ENCODE measurements at places on chromosomes 3 and 15.

DNA sequence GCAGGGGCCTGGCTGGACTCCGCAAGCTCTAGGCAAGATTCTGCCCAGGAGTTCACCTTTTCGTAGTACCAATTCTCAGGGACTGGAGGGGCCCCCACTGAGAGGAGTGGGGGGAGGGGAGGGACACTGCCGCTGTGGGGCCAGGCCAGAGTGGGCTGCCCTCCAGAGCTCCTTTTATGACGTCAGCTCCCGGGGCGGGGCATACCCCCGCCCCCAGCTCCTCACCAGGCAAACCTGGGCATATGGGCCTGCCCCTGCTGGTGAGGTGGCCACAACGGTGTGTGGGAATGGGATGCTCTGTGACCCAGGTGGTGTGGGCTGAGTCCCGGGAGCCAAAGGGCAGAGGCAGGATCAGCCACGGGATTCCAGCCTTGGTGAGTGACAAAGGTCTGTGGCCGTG, 3.3 kb downstream of the DNAJB8 start:
- DNase-seq: no peak

DNA sequence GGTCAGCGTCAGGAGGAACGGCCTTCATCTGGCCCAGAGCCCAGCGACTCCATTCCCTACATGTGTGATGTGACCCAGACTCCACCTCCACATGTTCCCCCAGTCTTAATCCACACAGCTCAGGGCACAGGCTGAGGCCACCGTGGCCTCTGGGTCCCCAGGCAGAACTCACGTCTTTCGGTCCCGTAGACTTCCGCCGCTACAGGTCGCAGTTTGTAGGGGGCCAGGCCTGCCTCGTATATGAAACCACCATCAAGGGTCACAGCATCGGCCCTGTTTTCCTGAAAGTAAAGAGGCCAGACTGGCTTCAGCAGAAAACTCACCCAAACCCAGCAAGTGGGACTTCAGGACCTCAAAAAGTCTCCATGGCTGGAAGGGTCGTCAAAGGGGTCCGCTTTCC, 8.6 kb downstream of the LTF start:
- no peak for DNase-seq

- no peak for DNase-seq
These were observed 85.7 kb upstream of the WNT5A start for GRCh38 chr3:55572816-55573215.

GRCh38 chr3:33277193-33277882, at the start of gene FBXL2:
Gene FBXL2, plus strand, starts transcription at chr3:33277442. Its CDS starts 71 bp downstream, at chr3:33277513.
- DNase-seq: peak; percentile 96

DNA sequence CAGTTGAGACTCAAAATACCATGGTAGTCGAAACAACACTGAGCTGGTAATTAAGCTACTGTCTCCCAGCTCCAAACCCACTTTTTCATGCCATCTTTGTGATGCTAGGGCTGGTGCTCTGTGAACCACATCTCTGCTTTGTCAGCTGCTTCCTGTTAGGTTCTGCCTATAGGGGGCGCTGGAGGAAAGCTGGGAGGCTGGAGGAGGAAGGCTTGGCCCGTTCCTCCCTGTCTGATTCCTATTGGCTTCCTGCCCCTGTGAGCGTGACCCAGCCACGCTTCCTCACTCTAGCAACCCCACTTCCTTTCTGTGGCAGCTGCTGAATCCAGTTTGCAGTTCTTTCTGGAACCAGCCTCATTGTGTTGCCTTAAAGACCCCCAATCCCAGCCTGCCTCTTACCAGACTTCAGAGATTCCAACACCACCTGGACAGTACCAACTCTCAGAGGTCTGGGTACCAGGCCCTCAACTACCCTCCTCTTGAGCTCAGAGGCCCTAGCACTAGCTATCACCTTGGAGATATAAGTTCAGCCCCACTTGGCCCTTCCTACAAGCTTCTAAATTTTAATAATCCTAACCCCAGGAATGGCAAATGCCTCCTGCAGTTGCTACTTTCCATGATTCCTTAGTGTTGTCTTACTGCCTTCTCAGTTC, 120.9 kb downstream of the ERC2 start:
- DNase-seq: peak; percentile 96

DNA sequence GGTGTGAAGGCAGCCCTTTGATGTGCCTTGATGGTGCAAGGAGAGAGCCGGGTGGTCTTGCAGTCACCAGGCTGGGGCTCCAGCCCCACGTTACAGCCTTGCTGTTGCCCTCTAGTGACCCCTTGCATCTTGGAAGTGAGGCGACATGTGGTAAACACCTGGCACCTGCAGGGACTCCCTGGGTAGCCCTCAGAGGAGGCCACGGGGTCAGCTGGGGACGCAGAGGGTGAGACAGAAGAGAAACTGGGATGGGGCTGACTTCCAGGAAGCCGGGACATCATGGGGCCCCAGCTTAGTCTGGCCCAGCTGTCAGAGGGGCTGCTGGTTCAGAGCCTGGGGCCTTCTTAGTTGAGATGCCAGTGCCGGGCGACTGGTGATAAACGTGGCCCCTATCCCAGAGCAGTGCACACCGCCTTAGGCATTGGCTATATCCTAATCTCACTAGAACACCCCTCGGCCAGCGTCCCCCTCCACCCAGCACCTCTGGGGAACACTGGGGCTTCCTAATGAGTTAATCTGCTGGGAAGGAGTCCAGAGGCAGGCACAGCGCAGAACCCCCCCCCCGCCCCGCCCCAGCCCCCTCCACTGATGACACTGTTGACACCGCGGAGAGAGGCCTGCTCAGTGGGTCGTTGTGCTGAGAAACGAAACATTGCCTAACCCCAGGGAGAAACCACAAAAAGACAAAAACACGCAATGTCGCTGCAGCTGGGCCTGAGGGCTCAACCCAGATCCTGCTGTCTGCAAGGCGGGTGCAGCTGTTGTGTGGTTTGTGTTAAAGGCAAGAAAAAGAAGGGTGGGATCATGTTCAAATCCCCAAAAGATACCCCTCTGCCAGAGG, 60.5 kb upstream of the KLF13 start:
- no peak for DNase-seq

DNA sequence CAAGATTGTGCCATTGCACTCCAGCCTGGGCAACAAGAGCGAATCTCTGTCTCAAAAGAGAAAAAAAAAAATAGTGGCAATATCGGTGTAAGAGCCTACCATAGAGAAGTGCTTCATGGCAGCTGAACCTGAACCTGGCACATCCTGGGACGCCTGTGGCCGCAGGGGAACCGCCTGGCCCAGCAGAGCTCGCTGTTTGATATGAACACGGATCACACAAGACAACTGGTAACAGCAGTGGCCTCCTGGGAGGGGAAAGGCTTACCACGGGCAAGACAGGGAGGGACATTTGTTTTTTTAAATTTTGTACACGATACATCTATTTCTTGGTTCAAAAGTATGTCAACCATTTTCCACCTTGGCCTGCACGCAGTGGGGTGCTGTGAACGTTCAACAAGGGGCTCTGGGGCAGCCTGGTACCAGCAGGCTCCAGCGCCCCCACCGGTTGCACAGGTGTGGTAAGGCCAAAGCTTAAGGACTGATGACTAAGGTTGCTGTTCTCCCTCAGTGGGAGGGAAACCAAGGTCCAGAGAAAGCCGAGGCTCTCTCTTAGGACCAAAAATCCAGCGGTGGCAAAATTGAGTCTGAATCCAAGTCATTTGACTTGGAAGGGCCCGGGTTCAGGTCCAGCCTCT, 21.7 kb upstream of the EPHB3 start:
- peak; percentile 78 for DNase-seq

- DNase-seq: no peak
These were observed 9.9 kb downstream of the KIF23 start for GRCh38 chr15:69424001-69424400.

- DNase-seq: peak; percentile 21
These were observed 6.5 kb downstream of the OR5K4 start for GRCh38 chr3:98359993-98360675.

DNA sequence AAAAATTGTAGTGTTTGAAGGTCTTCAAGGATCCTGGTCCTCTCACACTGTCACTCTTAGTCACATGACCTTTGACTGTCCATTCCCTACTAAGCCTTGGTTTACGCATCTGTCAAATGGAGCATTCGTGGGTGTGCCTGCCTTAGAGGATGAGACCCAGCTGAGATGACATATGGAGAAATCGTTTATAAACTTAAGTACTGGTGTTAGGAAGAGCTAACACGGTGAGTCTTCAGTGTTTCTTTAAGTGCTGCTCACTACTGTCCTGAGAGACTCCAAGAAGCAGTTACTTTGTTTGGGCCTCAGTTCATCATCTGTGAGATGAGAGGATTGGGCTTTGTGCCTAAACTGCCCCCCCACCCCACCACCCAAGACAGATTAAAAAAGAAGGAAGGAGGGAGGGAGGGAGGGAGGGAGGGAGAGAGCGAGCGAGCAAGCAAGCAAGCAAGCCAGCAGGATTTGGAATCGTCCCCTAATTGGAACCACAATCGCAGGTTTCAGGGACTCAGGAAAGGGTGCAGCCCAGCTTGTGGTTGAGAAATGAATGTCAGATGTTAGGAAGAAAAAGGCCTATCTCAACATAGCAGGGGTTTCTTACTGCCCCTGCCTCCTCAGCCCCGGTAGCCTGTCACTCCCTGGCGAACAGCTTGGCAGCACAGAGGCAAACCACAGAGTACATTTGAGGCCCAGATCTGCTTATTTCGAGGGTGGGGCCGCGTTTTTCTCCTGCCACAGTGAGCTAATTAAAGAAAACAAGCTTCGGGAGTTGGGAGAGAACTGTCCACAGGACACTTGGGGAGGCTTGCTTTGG, 32.7 kb downstream of the SMAD3 start:
- DNase-seq: no peak

- DNase-seq: no peak
These were observed 13.5 kb downstream of the TIGIT start for GRCh38 chr3:114307222-114307830.

- DNase-seq: no peak
These were observed 495 bp upstream of the NXPE3 start for GRCh38 chr3:101778385-101779046.

GRCh38 chr15:34755419-34755773, 598 bp upstream of the GJD2 start:
- no peak for DNase-seq

DNA sequence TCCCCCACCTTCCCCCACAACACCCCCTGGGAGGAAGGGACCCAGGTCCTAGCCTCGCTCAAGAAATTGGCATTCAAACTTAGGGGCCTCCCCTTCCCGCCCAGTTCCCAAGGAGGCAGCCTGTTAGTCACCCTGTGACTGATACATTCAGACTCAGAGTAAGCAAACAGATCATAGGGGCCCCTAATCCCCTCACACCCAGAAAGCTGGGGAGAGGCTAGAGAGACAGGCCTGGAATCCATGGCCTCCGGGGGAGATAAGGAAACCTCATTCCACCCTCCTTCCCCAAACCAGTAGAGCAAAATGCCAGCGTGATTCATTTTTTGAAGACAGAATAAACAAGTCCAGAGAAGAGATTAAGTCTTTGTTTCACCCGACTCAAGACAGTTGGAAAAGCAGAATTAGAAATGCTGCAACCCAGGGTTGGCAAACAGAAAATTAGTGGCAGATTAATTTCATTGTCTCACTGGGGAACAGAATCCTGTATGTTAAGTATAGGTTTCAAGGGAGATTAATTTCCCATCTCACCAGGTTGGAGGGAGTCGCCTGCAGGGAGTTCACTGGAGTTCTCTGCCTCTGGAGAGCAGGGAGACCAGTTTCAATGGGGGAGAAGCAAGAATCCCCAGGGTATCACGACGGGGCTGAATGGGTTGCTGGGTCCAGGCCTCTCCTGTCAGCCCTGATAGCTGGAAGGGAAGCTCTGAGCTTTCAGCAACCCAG, 268.3 kb downstream of the UACA start:
- no peak for DNase-seq

GRCh38 chr3:11373654-11374053, 101.5 kb downstream of the ATG7 start:
- no peak for DNase-seq

- no peak for DNase-seq
These were observed 105.2 kb upstream of the KLHL25 start for GRCh38 chr15:85899927-85900326.

DNA sequence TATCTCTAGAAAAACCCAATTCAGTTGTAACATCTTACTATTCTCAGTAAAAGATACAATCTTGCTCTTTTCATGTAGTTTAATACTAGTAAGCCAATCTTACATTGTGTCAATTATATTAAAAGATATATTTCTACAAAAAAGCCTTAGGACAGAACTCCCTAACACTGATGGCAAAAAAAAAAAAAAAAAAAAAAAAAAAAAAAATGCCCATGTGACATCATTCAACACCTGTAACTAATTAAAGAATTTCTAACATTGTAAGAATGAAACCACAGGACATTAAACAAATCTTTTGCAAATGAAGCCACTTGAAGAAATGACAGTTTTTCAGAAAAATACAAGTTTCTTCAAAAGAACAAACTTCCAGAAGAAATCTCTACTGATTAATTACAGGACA, 119.8 kb downstream of the SUCLG2 start:
- DNase-seq: no peak

DNA sequence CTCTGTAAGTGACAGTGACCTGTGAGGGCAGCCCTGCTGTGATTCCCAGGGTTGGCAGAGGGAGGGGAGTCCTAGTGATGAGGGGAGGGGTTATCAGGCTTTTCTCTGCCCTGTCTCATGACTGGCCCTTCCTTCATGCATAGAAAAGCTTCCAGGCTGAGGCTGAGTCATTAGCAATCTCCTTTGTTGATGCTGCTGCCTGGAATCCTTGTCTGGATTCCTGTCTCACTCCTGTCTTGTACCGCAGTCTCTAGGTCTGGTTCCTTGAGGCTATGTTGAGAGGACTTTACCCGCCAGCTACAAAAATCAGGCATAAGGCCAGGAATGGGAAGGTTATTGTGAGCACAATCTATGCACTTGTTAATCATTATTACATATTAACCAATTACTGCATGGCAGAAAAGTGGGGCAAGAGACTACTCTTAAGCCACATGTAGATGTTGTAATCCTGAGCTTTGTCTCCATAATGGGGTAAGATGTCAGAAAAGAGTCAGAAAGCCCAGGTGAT, 7.2 kb downstream of the KLHL6 start:
- peak; percentile 79 for DNase-seq
